KBM-7 (cell line): ENCODE measurements at places on chromosomes 3 and 15.
A peak's percentile ranks its signal among the peaks of the same experiment; 100 is the strongest.

DNA sequence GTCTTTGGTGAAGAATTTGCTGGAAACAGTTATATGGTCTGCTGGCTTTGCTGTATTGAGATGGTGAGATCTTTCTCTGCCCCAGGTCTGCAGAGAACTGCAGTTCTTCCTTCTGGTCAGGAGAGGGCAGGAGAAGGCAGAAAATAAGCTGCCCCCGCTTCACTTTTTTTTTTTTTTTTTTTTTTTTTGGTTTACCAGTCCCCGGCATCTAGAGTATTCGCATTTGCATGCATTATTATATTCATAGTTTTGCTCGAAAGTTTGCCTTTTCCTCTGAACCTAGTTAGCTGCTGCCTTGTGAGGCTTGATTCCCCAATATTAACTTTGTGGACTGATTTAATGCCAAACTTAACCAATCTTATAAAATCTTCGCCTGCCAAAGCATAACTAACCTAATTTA, 10.6 kb upstream of the PARL start:
- DNase-seq = peak; percentile 80

GRCh38 chr3:136711277-136711676, 40.9 kb downstream of the STAG1 start:
- no peak for DNase-seq

DNA sequence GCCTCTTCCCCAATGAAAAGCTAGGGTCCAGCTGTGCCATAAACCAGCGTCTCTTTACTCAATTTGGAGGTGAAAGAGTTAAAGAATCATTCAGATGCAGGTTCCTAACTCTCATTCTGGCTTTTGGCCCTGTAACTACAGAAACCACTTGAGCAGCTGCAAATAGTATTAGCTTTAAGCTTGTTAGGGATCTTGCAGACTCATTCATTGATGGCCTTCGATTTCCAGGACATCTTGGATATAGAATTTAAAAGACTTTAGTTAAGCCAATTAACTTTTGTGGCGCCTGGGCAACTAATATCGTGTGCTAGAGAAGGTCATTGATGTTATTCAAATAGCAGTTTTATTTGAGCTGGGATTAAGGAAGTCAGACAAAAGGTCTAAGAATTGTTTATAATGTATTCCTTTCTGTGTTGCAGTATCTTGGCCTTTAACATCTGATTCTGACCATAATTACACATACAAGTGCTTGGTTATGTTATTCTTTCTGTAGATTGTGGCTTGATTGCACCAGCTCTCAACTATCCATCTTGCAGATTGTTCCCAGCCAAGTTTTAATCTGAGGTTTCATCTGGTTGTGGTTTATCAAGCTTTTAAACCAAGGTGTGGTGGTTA, 185.3 kb downstream of the CACNA2D3 start:
- DNase-seq = no peak

GRCh38 chr15:47477341-47477740, 240.0 kb upstream of the SEMA6D start:
- no peak for DNase-seq

DNA sequence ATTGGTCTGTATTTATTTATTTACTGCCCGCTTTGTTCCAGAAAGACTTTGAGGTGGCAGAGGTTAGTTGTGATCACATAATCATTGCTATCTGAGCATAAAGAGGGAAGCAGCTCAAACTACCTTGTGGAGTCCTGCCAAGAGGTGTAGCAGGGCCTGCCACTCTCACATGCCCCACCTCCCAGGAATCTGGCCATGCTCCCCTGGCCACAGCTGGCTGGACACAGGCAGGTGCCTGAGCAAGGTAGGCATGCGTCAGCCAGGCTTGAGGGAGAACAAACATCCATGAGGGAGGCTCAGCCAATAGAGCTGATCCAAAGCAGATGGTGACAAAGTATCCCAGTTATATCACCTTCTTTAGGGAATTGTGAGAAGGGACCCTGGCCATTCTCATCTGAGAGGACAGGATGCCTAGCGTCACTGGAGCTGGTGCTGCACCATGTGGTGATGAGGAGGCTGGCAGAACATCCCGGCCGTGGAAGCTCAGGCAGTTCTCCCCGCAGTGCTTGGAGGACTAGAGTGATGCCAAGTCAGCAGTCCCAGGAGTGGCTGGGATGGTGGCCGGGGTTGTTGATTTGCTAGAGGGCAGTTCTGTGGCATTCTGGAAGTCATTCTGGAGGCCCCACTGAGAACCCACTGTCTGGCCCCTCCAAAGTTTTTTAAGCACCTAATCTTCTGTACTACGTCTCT, 6.8 kb upstream of the POLG start:
- no peak for DNase-seq

GRCh38 chr3:124034844-124035152, 42.9 kb upstream of the ROPN1 start:
- no peak for DNase-seq

GRCh38 chr3:184129012-184129411, 6.1 kb upstream of the EIF2B5 start:
- DNase-seq = peak; percentile 47

- no peak for DNase-seq
Observed at GRCh38 chr3:20236603-20237002, 50.6 kb upstream of the SGO1 start.

DNA sequence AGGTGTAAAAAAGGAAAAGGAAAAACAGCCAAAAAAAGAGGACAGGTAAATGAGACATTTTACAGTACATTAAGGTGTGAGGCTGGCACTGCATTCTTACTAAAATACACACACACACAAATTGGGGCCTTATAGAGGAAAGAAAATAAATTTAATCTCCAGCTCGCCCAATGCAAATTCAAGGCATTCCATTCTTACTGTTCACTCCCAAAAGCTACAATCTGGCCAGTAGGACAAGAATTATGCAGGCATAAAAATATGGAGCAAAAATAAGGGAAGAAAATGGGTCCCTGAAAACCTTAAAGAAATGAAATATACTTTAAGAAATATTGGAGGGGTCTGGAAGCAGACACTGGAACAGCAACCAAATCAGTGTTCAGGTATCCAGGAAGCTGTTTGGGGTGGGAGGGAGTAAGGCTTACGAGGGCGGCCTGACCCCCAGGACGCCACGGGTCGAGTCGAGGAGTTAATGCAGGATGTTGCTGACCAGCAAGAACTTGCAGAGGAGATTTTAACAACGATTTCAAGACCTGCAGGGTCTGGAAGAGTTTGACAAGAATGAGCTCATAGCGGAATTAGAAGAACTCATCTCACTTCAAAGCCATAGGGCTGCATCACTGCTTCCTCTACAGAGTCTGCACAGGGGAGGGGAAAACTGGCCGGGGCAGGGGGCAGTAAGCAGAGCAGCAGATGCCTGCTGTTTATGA, 245.5 kb downstream of the TBL1XR1 start:
- DNase-seq = no peak

DNA sequence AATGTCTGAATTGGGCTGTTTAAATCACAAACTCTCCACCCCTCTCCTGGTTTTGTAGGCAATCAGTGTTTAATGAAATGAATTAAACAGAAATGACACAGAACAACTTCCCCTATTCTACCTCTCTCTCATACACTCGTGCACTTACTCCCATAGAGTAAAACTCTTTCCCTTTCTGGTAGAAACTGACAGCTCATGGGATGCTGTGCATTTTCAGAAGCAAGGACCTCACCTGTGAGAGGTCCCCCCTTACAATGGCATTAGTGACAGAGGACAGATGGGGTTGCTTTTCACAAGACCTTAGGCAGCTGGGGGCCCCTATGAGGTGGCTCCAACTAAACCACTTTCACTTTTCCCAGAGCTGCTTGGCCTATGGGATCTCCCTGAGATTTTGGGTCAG, 31.9 kb downstream of the PARP16 start:
- no peak for DNase-seq

- DNase-seq = no peak
Observed at GRCh38 chr3:118984699-118985098, 49.9 kb downstream of the IGSF11 start.

DNA sequence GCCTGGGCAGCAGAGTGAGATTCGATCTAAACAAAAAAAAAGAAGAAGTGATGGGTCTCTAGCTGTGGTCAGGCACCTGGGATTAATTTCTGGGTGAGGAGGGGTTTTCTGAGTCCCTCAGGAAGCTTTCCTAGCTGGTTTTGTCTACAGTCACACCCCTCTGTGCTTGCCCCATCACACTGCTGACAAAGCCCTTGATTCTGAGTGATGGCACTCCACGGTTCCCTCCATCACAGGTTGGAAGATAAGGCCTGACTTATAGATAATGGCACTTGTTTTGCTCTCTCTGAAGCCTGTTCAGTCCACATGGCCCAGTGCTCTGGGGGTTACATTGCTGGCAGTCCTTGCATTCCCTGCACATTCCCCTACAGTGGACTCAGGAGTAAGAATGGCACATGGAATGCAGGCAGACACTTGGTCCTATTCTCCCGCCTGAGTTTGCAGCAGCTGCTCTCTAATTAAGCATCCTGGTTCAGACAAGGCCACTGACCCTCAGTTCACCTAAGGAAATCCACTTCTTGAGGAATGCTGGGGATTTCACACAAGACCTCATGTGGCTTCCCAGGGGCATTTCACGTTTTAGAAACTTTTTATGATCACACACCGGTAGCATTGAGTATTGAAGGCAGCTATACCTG, 81.0 kb upstream of the NMNAT3 start:
- no peak for DNase-seq

DNA sequence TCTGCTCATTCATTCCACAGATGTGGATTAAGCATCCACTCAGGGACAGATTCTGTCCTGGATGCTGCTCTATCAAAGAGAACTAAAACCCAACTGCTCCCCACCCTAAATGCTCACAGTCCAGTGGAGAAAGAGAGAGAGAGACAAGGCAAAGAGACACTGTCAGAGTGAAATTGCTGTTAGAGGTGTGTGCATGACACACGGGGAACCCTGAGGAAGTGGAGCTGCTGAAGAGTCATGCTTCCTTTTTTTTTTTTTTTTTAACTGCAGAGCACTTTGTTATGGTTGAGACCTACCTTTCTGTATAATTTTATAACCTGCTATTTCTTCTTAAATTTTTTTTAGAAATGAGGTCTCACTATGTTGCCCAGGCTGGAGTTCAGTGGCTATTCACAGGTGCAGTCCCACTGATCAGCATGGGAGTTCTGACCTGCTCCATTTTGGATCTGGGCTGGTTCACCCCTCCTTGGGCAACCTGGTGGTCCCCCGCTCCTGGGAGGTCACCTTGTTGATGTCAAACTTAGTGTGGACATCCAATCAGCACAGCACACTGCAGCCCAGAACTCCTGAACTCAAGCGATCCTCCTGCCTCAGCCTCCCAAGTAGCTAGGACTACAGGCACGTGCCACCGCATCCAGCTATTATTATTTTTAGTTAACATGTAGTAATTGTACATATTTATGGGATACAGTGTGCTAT, 18.2 kb upstream of the PSTPIP1 start:
- DNase-seq = peak; percentile 50

DNA sequence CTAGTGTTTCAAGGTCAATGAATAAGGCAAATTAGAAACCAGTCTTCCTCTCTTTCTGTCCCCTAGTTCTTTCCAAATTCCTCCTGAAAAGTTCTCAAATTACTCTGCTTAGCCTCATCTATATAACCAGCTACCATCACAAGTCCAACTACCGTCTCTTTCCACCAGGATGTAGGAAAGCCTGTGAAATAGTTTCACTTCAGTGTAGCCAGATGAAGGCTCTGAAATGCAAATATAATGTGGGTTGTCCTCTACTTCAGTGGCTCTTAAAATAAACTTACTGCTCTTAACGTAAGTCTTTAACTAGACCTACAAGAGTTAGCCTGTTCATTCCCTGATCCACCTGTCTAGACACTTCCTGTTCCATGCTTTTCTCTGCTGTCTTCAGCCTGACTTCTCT, 827.7 kb downstream of the ROBO1 start:
- DNase-seq = no peak

DNA sequence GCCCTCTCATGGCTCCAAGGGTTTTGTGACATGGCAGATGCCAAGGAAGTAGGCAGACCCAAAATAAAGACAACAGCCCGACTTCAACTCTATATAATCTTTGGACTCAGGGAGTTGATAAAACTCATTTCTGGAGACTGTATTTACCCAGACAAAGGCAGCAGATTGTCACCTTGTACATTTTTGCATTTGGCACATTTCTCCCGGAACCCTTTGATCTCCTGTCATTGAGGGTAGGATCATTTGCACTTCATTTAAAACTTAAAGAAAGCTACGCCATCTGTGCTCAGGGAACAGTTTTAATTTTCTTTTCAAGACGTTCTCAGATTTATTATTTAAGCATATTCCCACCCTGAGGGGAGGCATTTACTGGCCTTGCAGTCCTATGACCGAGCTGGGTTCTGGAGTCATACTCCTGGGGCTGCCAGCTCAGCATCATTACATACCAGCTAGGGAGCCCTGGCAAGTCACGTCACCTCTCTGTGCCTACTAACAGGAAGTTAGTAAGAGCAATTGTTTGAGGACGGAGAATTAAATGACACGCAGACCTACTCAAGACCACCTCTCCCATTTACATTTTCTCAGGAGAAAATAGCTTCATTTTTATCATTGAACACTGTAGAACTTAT, 5.9 kb downstream of the CDCP1 start:
- DNase-seq = no peak

DNA sequence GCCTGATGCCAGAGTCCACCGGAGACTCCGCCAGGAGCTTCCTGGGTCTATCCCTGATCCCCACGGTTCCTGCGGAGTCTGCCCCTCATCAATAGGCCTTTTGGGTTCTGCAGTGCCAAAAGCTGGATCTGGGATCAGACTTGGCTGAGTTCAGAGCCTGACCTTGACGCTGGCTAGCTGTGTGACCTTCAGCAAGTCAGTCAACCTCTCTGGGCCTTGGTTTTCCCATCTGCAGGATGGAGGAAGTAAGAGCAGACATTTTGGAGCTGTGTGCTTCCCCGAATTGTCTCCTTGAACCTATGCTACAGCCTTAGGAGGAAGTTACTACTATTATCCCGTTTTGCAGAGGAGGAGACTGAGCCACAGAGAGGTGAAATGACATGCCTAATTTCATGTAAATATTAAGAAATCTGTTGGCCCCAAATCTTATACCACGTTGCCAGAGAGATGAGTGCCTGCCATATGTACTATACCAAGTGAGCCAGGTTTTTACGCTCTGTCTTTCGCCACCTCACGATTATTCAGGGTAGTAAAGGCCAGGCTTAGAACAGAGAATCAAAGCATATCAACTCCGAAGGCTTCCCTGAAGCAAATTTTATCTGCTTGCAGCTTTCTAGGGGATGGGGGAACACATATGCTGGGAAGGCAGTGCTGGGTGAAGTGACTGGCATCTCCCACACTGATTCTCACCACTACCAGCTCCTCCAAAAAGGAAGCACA, 112.5 kb downstream of the SRGAP3 start:
- no peak for DNase-seq

- DNase-seq = peak; percentile 34
Observed at GRCh38 chr15:99925661-99926461, 192.6 kb upstream of the LYSMD4 start.

GRCh38 chr3:128296469-128297251, 143.4 kb downstream of the EEFSEC start:
- DNase-seq = no peak

DNA sequence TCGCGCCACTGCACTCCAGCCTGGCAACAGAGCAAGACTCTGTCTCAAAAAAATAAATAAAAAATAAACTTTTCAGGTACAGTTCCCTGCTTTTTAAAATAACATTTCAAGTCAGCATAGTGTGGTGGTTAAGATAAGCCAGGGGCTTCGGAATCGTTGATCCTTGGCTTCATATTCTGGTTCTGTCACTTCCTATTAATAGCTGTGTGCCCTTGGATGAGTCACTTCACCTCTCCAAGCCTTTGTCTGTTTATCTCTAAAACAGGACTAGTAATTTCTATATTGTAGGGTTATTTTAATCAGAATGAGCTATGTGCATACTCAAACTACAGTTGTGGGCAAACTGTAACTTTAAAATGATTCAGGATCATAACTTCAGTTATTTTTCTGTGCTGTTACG, 53.8 kb upstream of the SENP5 start:
- DNase-seq = no peak

- DNase-seq = no peak
Observed at GRCh38 chr3:38648024-38648658, 1.3 kb downstream of the SCN5A start.
